Fibroblast of skin of abdomen (primary cell): ENCODE measurements at places on chromosomes 6 and 20.
A peak's percentile ranks its signal among the peaks of the same experiment; 100 is the strongest.

DNA sequence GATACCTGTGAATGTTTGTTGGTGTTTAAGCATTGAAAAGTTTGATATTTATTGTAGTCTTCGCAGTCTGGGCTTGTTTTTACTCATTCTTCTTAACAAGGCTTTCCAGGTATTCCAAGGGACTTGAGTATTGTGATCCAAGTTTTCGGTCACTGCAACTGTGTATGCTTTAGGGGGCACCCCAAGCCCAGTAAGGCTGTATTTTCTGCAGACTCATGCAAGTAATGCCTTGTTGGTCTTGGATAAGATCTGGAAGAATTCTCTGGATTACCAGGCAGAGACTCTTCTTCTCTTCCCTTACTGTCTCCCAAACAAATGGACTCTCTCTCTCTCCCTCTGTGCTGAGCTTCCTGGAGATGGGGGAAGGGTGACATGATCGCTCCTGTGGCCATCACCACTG lies 82.1 kb downstream of the RFPL4B start:
- peak; percentile 48 for DNase-seq

DNA sequence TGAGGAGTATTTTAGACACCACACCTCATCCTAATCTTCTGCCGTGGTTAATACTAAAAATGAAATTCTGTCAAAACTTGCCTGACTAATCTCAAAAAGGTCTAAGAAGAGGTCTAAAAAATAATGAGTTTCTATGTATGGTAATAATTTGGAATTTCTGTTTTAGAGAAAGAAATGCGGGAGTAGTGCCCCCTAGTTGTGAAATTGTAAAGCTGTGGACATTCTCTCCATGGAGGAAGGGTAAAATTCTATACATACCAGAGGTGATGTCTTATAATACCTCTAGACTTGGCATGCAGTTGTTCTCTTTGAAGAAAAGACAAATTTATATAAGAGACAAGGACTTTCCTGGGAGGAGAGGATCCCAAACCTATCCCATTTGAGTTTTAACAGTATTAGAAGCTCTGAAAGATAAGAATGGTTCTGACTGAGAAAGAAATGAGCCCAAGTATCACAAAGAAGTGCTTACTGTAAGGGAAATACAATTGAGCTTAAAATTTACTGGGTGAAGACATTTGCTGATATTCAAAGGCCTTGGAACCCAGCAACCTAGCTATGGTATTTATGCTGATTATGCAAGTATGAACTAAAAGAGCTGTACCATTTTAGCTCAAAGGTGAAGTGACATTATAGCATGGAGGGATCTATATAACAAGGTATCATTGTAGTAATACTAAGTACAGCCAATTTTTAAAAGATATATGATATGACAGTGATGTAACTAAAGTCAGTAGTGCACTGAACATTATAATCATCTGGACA lies 5.1 kb upstream of the EPHA7 start:
- no peak for DNase-seq

DNA sequence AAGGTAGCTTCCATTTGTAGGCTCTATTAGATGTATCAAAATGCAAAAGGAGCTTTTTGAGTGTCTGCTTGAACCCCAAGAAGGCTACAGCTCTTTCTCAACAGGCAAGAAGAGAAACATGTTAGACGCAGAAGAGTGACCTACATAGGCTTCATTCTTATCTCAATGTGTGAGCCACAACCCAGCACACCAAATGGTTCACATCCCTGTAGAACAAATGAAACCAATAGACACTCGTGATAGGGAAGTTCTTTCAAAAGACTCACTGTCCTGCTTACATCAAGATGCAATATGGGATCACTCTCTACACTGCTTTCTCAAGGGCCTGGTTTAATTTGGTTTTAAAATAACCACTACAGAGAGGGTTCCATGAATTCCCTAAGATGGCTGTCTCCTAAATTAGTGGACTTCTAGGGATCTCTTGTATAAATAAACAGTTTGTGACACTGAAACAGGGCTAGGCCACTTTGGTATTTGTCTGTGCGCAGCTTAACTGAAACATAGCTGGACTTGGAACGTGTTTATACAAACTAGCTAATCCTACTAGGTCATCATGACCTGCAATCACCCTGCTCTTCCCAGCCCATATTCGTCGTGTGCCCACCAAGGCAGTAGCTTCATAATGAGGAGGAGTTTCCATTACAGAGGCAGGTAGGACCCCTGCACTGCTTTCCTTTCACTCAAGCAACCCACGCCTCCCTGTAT lies 225.4 kb upstream of the PREP start:
- DNase-seq: no peak

DNA sequence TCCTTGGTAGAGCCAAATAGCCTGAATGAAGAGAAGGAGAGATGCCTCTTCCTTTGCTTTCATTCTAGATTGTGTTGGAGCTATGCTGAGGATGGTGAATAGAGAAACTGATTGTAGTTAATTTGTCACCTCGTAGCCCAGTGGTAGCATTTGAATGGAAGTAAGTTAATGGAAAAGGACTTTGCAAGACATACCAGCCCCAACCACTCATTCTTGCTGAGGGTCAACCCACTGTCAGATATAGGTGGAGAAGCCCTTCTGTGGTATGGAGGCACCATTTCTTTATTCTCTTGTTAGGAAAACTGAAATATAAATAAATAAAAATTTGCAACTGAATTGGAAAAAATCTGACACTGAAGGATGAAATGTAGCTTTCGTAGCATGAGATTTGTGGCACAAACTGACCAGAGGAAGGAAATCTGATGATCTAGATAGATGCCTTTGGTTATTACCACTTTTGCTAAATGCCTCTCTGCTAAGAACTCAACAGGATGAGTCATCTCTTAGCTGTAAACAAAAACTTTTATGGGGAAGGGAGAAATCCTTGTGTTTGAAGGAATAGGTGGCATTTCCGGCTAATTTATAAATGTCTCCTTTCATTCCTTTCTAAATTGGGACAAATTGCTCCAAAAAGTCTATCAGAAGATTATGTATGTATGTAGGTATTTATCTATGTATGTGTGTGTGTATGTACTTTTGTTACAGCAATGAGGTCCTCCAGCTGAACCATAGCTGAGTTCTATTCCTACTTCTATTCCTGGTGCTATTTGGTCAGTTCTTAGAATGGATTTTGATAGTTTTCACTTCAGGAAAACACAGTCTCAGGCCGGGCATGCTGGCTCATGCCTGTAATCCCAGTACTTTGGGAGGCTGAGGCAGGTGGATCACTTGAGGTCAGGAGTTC lies 76.5 kb upstream of the SUPT3H start:
- peak; percentile 51 for DNase-seq

- no peak for DNase-seq
Measured at GRCh38 chr6:71157345-71157744, 131.3 kb upstream of the OGFRL1 start.

GRCh38 chr6:94289131-94289530 lies 869.8 kb upstream of the EPHA7 start:
- no peak for DNase-seq

- no peak for DNase-seq
Measured at GRCh38 chr20:36908603-36909002, 32.7 kb downstream of the TLDC2 start.

- DNase-seq: no peak
Measured at GRCh38 chr6:93139408-93140081, 279.8 kb downstream of the EPHA7 start.

DNA sequence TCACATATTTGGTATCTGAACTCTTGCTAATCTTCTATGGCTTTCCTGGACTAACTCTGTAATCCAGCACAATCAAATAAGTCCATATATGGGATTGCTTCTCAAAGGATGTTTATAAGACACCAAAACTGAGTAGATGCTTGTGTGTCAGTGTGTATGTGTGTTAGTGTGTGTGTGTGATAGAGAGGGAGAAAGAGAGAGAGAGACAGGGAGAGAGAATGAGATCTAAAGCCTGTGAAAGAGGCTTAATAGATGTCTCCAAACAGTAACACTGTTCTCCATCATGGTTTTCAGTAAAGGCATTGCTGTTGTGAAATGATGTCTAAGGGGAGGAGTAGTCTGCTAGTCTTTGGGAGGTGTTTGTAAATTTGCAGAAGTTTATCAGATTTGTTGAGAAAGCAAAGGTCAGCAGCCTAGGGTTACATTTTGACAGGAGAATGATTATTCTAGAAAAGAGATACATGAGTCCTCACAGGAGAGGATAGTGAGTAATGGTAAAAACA lies 73.9 kb upstream of the MLIP start:
- DNase-seq: peak; percentile 9

DNA sequence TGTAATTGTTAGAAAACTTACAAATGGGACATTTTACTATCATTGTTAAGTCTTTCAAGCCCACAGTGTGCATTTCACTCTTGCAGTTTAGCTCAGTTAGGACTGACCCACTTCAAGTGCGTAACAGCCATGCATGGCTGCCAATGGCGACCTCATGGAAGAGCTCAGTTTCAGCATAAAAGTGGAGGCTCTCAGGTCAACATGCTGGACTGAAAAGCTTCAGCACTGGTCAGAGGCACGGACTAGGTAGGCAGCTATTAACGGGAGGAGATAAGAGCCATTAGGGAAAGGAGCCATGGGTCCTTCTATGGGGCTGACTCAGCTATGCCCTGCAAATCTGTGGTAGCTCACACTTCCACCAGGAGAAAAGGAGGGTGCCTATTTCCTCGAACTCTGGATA lies 101.8 kb downstream of the TTLL2 start:
- DNase-seq: no peak

GRCh38 chr20:36454332-36454697 lies 87.0 kb upstream of the MYL9 start:
- DNase-seq: no peak

DNA sequence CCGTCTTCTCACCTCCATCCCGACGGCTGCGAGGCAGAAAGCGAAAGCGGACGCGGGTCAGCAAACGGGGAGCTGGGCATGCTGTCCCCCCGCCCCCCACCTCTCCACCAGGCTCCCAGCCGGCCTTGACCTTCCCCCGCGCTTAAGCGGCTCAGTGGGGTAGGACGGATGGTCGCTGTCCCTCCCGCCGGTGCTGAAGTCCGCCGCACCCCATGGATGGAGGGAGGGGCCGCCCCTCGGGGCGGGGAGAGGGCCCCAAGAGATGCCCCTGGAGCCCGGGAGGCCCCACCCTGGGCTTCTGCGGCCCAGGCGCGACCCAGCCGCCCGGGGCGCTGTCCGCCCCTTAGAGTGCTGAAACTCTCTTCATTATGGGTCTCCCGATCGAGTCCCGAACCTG lies at the start of gene KCNB1:
Gene KCNB1, minus strand, starts transcription at position 48 of the 397 bp plus-strand sequence. CDS start 188 bp downstream, outside the sequence.
- DNase-seq: peak; percentile 48

GRCh38 chr6:30481211-30481964 lies 7.9 kb upstream of the HLA-E start:
- DNase-seq: no peak

DNA sequence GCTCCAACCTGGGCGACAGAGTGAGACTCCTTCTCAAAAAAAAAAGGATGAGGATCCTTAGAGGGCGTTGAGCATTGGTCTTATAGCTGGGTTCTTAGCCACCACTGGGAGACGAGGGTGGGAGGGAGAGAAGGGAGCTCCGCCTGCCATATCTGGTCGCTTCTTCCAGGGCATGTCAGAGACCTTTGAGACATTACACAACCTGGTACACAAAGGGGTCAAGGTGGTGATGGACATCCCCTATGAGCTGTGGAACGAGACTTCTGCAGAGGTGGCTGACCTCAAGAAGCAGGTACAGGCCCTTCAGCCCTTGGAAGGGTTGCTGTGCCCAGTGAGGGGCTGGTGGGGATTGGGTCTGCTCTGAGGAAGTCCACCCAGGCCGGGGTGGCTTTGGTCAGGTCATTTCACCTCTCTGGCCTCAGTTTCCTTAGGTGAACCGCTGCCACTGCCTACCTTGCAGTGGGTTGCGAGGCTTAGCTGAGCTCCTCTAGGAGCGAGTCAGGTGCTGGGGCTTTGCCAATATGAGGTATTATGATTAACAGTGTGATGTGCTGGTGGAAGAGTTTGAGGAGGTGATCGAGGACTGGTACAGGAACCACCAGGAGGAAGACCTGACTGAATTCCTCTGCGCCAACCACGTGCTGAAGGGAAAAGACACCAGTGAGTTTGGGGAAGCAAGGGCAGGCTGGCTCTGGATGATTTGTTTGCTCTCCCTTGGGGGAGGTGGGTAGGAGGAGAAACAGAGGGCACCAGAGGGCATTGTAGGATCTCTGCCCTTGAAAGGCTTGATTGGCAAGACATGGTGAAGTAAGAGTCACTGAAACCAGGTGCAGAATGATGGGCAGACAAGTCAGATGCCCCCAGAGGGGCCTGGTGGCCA lies 8.5 kb downstream of the CNPY3 start:
- DNase-seq: no peak

GRCh38 chr6:165872311-165872710 lies 209.3 kb upstream of the PDE10A start:
- DNase-seq: no peak

DNA sequence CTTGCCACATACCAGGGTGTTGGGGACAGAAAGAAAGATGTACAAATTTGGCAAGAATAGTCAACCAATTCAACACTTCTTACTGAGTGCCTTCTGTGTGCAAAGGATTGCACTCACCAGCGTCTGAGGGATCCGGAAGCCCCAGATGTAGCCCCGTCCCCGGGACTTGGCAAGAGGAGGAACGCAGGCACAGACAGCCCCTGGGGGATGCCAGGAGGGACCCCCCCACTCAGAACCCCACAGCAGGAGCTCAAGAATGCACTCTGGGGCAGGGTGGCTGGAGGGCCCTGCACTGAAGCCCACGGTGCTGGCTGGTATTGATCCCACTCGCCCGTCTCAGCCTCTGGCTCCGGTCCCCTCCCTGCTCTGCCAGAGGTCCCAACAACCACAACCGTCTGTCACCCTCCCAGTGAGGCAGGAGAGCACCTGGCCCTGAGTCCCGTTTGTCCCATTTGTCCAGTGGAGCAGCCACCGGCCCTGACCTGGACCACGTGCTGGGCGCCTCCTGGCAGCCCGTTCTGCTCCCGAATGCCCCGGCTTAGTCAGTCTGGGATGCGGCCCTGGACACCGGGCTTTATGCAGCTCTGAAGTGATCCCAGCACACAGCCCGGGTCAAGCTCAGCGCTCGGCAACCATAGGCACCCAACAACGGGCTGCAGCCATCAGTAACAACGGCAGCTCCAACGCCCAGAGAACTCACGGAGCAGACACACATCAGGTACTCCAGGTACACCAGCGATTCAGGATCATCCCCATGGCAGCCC lies 128.7 kb downstream of the DLL1 start:
- DNase-seq: no peak

- DNase-seq: no peak
Measured at GRCh38 chr6:80179695-80180094, 73.2 kb downstream of the BCKDHB start.

DNA sequence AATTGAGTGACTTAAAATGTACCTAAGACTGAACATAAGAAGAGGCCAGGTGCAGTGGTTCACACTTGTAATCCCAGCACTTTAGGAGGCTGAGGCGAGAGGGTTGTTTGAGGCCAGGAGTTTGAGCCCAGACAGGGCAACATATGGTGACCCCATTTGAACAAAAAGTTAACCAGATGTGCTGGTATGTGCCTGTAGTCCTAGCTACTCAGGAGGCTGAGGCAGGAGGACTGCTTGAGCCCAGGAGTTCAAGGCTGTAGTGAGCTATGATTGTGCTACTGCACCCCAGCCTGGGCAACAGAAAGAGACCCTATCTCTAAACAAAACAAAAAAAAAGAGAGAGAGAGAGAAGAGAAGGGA lies 10.1 kb upstream of the PAQR8 start:
- no peak for DNase-seq
